ENCODE measurements at places on chromosomes 3 and 15. TPM values are rescaled to one million over a fixed set of nuclear protein-coding genes. Genes with fewer than 3 reads are reported as not detected.

GPR27 gene
- polyA plus RNA-seq, result 8.1 TPM

B3GNT5 gene
- 23.8 TPM for polyA plus RNA-seq

ADAMTS7 gene
- 18.7 TPM for polyA plus RNA-seq

FOXB1 gene
- not detected for polyA plus RNA-seq

TTLL13 gene
- polyA plus RNA-seq, result 0.39 TPM

CYP8B1 gene
- polyA plus RNA-seq, result 0.67 TPM

OSTN gene
- 13.0 TPM for polyA plus RNA-seq

RAB7A gene
- polyA plus RNA-seq, result 291 TPM

ANKUB1 gene
- 0.36 TPM for polyA plus RNA-seq

DNA sequence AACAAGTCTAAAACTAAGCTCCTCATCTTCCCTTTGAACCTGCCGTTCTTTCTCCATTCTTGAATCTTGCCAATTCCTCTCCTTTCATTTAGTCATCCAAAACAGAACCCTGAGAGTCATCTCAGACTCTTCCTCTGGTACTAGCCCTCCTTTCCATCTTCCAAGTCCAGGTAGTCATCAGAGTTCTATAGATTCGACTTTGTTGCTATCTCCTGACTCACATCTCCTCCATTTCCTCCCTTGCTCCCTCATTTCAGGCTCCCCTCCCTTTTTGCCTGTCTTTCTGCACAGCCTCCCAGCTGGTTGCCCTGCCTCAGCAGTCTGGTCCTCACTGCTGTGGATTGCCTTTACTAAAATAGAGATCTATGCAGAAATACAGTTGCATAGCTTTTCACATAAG is 4.7 kb downstream of the ATG7 start:
- DNase-seq, result no peak

DNA sequence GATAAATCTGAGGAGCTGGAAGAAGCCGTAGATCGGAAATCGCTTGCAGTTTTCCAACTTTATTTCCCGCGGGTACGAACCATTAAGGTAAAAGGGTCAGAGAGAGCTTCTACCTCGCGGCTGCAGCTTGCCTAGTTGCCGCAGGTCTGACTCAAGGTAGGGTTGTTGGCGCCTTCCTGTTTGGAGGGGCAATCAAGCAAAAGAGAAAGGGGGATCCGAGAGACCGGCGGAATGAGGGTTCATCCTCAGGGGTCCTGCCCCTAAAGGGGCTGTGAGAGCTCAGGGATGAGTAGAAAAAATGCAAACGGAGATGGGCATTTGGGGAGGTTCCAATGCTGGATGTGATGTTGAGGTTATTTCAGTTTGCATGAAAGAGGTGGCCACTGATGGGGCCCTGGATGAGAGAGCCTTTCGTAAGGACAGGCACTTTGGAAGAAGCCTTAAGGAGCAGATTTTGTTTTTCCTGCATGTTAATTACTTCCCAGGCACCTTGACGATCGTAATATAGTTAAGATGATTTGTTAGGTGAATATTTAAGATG is 265.4 kb downstream of the CGGBP1 start:
- DNase-seq, result no peak

DNA sequence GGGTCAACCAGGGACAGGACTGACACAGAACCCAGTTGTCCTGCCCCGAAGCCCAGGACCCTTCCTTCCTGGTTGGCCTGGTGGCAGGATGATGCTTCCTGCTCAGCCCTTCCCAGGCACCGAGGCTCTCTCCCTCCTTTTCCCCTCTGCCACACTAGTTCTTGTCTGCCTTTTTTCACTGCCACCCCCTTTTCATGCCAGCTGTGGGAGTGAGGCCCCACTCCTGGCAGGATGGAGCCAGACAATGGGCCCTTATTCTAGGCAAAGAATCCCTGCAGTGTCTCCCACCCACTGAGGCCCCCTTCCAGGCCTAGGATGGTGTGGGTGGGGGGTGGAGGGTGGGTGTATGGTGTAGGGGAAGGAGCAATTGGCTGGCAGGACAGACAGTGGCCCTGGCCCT is 1.1 kb upstream of the SCAMP5 start:
- no peak for DNase-seq

DNA sequence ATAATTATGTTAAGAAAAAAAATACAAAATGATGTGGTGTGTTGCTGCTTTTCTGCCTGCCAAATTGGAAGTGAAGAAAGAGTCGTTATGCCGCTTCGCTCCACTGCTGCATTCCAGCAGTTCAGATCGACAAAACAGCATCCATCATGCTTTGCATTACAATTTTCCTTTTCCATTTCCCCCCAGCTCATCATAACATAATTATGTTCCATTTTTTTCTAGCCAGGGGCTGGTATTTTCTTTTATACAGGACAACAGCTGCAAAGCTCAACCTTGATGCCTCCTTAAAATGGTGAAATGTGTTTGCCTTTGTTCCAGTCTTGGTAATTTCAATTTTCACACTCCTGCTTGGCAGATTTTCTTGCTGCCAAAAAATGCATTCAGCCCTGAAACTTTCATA is 44.9 kb upstream of the KBTBD12 start:
- DNase-seq, result no peak

DNA sequence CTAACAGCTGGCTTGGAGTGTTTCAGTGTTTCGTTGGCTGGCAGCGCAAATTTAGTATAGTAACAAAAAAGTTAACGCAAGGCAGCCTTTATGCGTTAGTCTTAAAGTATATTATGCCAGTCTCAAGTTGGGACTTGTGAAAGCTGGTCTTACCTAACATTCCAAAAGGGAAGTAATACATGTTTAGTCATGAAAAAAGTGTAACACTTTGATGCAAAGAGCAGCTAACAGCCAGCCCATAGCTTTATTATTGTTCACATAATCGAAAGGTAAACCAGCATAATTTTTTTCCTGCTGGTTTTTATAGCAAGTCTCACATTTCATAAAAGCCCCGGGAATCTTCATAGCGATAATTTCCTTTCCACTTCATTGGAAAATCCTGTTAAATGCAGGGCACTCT is 2.4 kb upstream of the GPR87 start:
- no peak for DNase-seq

- DNase-seq, result no peak
Measured at GRCh38 chr3:69384326-69384725, 1.6 kb downstream of the FRMD4B start.

DNA sequence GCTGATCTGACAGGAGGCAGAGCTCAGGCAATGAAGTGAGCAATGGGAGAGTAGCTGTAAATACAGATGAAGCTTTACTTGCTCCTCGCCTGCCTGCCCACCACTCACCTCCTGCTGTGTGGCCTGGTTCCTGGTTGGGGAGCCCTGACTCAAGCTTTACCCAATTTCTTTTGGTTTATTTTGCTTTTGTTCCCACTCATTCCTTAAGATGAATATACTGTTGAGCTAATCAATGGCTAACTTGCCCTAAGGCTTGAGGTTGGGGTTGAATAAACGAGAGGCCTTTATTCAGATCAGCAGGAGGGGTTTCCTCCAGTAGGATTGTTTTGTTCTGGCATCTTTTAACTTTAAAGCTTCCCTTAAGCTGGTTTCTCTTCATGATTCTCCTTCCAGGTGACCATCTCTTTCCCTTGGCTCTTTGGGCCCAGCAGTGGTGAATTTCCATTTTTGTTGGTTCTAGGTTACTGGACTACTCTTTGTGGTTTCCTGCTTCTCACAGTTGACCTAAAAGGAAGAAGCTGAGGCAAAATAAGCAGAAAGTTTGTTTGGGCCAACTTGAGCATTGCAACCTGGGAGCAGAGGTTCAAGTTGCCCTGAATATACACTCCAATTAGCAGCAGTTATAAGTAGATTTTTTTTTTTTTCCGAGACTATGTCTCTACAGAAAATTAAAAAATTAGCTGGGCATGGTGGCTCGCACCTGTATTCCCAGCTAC is 44.4 kb downstream of the STARD9 start:
- DNase-seq, result no peak

DNA sequence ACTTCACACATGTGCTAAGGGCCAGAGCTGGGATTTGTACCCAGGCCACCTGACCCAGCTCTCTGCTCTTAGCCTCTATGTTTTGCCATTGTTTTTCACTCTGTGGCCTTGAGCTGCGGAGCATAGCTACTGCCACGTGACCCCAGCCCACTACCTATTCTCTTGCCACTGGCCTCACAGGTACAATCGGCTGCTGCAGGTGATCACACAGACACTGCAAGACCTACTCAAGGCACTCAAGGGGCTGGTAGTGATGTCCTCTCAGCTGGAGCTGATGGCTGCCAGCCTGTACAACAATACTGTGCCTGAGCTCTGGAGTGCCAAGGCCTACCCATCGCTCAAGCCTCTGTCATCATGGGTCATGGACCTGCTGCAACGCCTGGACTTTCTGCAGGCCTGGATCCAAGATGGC is 46.2 kb downstream of the SEMA3G start:
- DNase-seq, result no peak

GRCh38 chr3:122943828-122944190 is 83.8 kb downstream of the SEMA5B start:
- DNase-seq, result no peak

DNA sequence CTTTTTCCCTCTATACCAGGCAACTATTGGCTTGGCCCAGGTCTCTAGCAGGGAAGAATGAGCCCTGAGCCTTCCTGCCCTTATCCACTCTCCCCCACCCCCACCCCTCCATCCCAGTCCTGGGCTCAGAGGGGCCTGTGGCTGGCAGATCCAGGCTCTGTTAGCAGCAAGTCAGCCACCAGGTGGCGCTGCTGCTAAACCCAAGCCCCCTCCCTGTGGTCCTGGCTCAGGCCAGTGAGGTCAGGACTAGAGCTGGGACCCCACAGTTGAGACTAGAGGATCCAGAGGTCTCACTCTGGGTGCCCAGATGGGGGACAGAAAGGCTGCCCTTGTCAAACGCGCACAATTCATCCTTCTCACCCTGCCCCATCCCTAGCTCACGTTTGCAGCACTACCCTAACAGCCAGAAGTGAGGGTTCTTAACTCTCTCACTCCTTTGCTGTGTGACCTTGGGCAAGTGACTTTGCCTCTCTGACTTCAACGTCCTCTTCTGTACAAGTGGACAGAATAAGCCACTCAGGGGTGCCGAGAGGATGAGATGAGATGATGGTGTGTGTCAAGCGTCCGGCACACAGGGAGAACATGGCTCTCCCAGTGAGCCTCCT is 46.8 kb upstream of the SLC6A1 start:
- DNase-seq, result no peak

GRCh38 chr15:84697236-84697990 is 18.5 kb downstream of the SEC11A start:
- DNase-seq, result no peak

GRCh38 chr3:46955801-46956259 is 20.7 kb downstream of the CCDC12 start:
- no peak for DNase-seq

DNA sequence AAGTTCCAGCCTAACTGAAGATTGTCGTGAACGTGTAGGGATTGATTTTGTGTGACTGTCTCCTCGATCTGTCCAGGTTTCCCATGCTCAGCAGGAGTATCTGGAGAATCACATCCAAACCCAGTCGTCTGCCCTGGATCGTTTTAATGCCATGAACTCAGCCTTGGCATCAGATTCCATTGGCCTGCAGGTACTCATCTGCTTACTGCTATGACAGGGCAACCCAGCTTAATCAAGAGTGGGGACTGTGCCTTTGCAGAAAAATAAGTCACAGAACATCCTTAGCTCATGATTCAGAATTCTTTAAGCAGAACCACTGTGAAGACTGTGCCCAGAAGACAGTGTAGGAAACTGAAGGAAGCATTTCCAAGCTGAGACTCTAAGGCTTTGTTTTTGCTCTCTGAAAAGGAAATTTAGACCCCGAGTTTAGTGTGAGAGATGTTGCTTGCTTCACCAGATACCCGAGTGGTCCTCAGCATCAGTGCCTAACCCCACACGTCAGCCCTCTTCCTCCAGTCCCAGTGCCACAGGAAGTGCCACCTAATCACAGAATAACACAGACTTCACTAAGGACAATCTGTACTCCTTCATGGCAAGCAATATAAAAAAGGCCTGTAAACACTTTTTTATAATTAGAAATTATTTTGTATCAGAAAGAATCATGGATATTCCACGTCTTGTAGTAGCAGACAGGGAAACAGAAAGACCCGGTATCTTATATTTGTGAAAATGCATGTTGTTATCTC is 34.2 kb downstream of the MYZAP start:
- DNase-seq, result no peak

DNA sequence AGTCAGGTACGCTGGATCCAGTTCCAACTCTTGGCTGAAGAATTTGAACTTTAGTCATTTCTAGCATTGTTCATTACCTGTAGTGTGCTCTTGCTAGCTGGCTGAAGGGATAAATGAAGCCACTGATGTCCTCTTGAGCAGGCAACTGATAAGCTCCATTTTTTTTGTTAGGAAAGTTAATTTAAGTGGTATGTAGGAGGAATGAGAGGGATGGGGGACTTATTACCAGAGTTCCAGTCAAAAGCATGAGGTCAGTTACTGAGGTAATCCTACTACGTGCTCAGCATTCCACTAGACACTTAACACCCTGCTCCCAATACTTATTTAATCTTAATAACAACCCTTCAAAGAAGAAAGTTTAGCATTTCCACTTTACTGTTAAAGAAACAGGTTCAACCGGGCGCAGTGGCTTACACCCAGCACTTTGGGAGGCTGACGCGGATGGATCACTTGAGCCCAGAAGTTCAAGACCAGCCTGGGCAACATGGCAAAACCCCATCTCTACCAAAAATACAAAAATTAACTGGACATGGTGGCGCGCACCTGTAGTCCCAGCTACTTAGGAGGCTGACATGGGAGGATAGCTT is 2.0 kb upstream of the RASA2 start:
- no peak for DNase-seq

GRCh38 chr3:154135511-154136173 is 14.5 kb downstream of the ARHGEF26 start:
- DNase-seq, result no peak

GRCh38 chr3:197458906-197459470 is 96.8 kb downstream of the BDH1 start:
- no peak for DNase-seq

GRCh38 chr15:67883234-67883773 is 43.5 kb upstream of the RNU6-1 start:
- DNase-seq, result no peak

Measured in right renal cortex interstitium (tissue), 3 donors.